Stimulated activated CD4-positive, alpha-beta T cell treated with anti-CD3 and anti-CD28 coated beads, Interleukin-15, amount 100 ng/mL, for 24 hours (primary cell): ENCODE measurements at places on chromosomes 5 and 9.
A peak's percentile ranks its signal among the peaks of the same experiment; 100 is the strongest.

DNA sequence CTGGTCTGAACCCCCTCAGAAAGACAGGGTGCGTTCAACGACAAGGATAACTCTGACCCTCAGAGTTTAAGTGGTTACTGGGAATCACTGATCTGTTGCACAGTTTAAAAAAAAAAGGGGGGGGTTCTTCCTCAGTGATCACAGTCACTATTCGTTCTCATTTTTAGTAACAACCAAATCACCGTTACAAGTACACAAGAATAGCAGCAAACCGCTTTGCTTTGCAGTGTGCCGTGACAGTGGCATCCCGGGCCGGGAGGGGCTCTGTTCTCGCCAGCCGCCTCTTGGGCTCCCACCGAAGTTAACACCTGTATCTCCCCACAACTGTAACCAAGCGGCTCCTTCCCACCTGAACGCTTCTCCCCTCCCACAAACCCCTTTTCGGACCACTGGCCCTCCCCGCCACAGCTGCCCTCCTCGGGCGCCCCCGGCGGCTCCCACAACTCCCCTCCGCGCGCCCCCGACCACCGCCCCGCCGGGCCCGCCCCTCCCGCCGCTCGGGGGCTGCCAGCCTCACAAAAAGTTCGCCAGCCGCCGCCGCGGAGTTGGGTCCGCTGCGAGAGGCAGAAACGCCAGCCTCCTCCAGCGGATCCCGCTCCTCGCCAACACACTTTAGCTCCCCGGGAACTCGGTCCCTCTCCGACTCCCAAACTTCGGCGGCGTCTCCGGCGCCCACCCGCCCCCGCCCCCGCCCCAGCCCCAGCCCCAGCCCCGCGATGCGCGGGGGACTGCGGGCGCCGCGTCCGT lies 1.2 kb downstream of the SSBP2 start:
- DNase-seq, result peak; percentile 67

DNA sequence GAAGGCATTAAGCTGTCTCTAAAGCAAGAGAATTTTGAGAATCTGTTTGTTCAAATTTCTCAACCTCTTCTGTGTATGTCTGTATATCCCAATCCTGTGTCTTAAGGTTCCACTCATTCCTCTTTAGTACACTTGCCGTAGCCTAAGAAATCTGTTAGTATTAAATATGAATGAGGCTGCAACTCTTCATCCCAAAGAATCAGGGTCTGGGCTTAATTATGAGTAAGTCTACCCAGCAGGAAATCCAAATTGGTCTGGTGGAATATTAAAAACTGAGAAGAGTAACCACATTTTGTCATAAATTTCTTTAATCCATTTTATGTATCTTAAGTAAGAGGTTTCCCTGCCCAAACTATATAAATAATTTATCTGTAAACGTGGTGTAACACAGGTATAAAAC lies 1171.2 kb downstream of the CDH12 start:
- no peak for DNase-seq

DNA sequence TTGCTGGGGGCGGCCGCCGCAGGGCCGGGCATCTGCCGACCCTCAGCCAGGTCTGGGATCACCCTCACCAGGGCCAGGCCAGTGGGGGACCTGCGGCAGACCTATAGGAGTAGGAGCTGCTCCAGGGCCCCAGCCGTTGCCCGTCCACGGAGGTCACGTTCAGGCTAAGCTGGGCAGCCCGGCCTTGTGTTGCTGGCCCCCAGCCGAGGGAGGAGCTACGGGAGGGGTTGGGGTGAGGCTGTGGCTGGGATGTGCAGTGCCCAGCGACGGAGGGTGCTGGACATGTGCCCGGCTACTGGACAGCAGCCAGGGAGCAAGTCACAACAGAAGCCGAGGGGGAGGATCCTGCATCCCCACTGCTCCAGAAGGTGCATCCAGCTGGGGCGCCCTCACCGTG lies 39.6 kb upstream of the SLC6A19 start:
- no peak for DNase-seq

DNA sequence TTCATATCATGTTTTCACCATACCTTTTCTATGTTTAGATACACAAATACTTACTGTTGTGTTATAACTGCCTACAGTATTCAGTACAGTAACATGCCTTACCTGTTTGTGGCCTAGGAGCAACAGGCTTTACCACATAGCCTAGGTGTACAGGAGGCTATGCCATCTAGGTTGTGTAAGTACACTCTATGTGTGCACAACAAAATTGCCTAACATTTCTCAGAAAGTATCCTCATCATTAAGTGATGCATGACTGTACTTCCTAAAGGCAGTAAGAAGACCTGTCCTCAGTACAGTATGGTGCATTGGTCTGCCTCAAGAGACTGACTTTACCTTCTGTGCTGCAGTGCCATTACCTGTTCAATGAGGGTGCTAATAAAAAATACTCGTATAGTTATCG lies 7.9 kb downstream of the TXN start:
- no peak for DNase-seq

- no peak for DNase-seq
Observed at GRCh38 chr5:66518753-66519152, 77.4 kb upstream of the MAST4 start.

DNA sequence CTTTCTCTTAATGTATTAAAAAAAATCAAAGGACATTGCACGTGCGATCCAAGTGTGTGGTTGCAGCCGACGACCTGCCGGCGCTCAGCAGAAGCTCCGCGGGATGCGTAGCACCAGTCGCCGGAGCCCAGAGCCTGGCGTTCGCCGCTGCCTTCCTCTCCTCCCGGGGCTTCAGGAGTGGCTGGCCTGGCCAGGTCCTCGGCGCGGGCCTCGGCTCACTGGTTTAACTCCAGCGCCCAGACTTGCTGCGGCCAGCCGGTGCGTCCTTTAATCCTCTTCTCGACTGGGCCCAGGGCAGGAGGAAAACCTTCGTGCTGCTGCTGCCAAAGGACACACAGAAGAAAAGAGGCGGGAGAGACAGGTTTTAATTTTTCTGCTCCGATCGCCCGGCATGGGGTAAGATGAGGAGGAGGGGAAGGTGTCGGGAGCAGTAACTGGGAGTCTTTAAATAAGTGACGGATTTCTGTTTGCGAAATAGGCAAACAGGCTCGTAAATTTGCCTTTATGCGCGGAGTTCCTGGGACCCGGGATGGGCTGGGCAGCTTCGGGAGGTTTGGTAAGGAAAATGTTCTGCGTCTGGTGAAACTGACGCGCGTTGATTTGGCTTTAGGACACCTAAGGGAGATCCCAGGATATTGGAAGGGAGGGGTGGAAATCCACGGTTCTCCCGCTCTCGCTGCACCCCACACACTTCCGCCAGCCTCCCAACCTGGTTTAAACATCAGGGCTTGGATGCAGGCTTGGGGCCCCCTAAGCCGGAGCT lies 2.3 kb downstream of the HAND1 start:
- DNase-seq, result no peak
